ENCODE measurements at places on chromosomes 2 and 18.

DNA sequence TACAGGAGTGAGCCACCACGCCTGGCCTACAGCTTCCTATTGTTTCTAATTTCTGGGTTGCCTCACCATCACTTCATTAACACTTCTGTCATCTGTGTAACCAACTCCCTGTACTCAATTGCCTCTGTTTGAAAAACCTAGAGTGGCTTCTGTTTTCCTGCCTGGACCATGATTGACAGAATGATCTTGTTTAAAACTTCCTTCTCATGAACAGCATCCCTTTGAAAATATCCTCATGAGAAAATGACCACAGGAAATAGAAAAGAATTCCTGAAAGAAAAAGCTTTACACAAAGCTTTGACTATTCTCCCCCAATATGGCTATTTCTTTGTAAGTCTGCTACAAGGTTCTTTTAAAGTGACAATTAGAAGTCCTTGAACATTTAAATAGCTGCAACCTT lies 672.3 kb downstream of the ARHGAP15 start:
- DNase-seq = no peak

- no peak for DNase-seq
Measured at GRCh38 chr2:202299712-202300111, 34.1 kb downstream of the NOP58 start.

DNA sequence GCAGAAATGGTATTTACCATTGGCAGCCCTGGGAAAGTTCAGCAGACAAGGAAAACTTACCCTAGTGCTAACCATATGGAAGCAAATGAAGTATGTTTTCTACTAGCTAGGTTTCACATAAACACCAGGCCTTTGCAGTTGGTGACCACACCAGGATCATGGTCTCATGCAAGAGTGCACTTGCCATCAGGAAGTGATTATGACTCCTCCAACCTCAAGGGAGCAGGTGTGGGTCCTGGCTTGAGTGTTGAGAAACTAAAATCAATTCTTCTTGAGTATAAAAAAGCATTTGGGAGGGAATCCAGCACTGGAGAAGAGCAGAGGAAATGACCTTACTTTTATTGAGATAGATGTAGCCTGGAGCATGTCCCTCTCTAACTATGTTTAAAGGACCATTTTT lies 56.8 kb upstream of the SPAG16 start:
- DNase-seq = no peak

DNA sequence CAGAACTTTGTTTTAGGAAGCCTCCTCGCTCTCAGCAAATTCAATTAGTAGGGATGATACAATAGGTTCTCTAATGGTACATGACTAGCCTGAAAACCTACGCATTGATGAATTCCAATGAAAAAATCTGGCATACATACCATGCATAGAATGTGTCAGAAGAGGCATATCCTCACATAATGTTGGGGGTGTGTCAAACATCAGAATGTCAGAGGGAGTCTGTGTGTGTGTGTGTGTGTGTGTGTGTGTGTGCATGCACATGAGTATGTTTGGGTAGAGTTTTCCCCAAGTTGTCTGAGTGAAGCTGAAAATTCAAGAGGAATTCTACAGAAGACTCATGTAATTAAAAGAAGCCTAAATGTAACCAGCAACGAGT lies 78.5 kb downstream of the FIGN start:
- DNase-seq = no peak

- DNase-seq = no peak
Measured at GRCh38 chr2:12955864-12956263, 239.1 kb downstream of the TRIB2 start.

- peak; percentile 18 for DNase-seq
Measured at GRCh38 chr2:241123816-241124536, 21.9 kb upstream of the MTERF4 start.

DNA sequence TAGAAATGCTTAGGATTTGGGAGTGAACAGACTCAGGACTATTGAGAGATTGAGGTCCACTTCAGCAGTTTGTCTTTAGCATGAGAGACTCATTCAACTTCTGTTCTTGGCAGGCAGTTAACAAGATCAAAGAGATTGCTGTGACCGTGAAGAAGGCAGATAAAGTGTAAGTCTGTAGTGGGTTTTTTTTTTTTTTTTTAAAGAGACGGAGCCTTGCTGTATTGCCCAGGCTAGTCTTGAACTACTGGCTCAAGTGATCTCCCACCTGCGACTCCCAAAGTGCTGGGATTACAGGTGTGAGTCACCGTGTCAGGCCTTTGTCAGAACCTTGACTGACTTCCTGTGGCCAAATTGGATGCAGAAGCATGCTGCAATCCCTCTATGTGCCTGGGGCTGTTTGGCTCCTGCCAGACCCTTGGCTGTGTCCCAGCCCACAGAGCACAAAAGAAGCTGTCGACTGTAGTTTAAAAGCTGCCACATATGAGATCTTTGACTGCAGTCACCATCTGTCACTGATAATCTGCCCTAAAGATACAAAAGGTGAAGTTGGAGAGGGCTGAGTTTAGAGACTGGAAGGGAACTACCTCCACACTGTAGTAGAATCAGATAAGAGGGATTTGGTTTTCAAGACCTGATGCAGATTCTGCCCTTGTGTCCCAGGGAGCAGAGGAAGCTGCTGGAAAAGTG lies 9.9 kb downstream of the CCT7 start:
- DNase-seq = peak; percentile 70

GRCh38 chr2:112960230-112960825 lies 17.5 kb upstream of the IL36G start:
- DNase-seq = no peak

- DNase-seq = peak; percentile 92
Measured at GRCh38 chr2:210169516-210170195, 1.6 kb downstream of the KANSL1L start.

DNA sequence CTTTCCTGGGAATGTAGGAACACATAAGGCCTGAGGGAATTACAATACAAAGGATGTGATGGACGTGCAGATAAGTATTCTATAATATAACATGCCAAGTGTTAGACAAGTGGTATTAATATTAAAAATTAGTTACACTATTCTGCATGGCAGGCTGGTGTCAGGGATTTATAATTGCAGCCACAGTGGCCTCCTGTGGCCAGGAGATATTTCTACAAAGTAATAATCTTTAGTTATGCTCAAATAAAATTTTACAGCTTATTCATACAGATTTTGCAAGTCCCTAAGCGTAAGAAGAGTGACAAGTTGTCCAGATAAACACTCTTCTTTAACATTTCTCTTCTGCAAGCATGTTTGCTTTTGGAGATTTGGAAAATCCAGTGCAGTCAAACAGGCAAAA lies 90.4 kb upstream of the CBLN2 start:
- no peak for DNase-seq

DNA sequence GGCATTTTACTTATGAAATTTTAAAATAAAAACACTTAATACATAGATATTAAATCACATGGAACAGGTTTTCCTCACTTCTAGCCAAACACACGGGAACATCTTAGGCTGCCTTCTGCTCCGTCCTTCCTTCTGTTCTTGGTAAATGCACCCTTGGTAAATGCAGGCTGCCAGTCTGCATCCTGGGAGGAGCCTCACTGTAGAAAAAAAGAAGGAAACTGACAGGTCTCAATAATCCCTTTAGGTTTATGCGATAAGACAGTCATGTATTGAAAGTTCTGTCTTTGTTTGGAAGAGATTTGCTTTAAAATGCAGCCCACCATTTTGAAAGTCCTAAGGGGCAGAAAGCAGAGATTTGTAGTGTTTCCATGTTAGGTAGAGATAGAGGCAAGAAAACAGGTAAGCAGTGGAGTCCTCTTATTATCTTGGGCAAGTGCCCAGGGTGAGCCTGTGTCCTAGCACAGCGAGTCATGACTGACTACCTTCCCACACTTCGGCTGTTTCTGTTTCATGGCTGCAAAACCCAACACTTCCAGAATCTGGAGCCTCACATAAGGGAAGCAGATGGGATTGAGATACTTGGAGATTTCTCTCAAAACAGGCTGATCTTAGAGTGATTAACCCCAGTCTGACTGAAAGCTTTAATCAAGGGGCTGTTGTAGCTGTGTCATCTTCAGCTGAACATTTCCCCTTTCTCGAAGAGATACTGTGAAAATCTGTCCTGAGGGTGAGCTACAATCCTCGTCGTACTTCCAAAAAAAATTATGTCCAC lies 131.4 kb upstream of the MAP3K20 start:
- peak; percentile 34 for DNase-seq

DNA sequence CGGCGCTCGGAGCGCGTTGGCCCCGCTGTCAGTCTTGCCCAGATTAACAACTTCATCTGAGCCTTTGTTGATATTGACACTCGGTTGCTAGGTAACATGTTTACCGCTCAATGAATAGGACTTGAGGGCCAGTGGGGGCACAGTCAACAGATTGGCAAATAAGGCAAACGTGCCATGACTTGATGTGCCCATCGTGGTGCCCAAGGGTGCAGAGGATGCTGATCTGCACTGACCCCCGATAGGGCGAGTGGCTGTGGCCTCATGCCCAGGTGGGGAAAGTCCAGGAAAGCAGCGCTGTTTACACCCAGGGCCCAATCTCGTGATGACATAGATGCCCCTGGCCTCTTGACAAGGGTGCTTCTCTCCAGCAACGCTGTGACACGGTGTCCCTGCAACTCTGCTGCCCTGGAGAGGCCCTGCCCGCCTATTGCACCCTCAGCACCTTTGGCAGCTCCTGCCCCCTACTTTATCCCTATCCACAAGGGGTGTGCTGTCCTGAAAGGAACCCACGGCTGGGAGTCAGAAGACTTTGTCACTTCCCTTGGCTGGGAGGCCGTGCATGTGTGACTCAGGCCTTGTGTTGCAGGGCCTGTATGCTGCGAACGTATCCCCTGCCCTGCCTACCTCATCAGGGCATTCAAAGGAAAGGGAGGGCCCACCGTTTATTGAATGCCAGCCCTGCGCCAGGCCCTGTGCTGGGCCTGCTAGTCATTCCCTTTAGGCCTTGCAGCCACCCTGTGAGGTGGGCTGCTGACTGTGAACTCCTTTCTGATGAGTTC lies 158.0 kb downstream of the INHBB start:
- peak; percentile 93 for DNase-seq

- DNase-seq = peak; percentile 20
Measured at GRCh38 chr2:161556440-161556839, 67.8 kb upstream of the SLC4A10 start.

- DNase-seq = peak; percentile 80
Measured at GRCh38 chr18:3814816-3815215, 364.8 kb downstream of the TGIF1 start.

DNA sequence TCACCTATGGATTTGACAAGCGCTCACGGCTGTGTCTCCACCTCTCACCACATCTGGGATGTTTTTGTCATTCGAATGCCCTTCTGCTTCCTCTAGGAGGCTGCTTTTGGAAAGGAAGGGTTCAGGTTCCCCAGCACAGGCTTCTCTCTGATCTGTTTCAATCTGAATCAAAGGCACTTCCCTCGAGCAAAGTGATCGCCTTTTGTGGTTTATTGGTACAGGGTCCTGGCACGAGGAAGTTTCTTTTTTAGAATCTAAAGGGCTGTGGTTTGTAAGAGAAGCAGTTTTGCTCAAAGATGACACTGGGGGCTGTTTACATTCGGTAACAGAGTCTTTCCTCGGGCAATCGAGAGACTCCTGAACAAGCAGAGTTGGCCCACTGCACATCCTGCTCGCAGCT lies 145.0 kb downstream of the DAW1 start:
- no peak for DNase-seq

- no peak for DNase-seq
Measured at GRCh38 chr2:199882667-199883066, 28.4 kb upstream of the C2orf69 start.

DNA sequence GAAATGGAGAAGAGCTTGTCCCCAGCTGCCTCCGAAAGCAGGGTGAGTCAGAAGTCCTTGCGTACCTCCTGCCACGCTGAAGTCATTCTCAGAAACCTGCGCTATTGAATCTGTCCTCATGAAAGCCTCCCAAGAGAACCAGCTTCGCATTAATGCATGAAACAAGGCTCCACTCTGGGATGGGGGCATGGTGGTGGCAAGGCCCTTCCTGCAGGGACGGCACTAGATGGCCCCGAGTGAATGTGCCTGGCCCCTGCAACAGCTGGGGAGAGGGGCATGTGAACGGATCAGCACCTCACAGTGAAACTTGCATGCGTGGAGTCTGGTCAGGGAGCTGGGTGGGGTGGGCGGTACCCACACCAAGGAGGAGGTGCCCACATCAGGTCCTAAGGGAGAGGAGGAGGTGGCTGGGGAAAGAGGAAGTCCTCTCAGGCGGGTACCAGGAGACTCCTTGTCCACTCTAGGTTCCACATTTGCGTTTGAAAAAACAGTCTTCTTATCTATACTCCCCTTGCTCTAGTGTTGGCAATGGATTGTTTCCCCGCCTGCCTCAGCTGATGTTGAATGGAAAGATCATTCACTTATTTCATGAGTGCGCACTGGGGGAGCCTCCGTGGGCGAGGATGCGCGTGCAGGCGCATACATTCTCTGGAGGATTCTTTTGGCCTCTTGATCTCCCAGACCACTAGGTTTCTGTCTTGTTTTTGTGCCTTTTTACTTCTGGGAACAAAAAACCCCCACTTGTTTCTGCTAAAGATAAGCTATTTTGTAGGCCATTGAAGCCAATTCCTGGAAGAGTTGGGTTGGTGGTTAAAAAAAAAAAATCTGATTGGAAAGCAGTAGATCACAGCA lies 104.7 kb downstream of the KLHL29 start:
- DNase-seq = no peak

DNA sequence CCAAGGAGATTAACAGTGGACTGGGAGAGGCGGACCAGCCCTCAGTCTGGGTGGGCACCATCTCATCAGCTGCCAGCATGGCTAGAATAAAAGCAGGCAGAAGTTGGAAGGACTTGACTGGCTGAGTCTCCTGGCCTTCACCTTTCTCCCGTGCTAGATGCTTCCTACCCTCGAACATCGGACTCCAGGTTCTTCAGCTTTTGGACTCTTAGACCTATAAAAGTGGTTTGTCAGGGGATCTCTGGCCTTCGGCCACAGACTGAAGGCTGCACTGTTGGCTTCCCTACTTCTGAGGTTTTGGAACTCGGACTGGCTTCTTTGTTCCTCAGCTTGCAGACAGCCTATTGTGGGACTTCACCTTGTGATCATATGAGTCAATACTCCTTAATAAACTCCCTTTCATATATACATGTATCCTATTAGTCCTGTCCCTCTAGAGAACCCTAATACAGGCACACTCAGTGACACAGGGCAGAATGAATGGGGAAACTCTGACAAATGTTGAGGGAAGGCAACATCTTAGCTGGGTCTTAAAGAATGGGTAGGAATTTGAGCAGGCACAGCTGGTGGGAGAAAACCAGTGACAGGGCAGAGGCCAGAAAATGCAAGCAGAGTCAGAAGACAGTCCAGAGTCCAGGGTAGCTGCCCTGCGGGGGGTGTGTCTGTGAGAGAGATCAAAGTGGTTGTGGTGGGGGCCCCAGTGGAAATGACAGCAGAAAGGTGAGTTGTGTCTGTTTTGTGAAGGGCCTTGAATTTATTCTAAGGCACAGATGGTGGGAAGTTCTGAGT lies 108.1 kb upstream of the CD302 start:
- DNase-seq = no peak

GRCh38 chr2:241865416-241865956 lies 4.0 kb upstream of the RTP5 start:
- no peak for DNase-seq

- peak; percentile 17 for DNase-seq
Measured at GRCh38 chr2:15107137-15107536, 454.0 kb downstream of the NBAS start.

- DNase-seq = no peak
Measured at GRCh38 chr2:31505111-31505510, 75.6 kb downstream of the SRD5A2 start.
